ENCODE measurements at places on chromosomes 4 and X.

- no peak for DNase-seq
Measured at GRCh38 chr4:61442936-61443335, 242.8 kb downstream of the ADGRL3 start.

DNA sequence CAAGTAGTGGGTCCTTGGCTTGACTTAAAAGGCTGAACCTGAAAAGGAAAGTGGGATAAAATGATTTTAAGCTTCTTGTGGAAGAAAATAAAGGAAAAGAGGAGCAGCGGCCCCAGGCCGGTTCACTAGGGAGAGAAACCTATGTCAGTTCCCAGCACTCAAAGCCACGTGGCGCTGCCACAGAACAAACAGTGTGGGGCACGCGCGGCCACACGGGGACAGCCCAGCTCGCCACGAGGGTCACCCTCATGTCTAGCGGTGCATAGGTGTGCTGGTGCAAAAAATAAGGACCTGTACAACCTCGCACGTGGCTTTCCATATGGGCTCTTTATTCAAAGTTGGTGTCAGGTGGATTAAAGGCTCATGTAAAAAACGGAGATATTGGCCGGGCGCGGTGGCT, 17.1 kb downstream of the MSANTD1 start:
- no peak for DNase-seq

GRCh38 chrX:140355922-140356321, 148.9 kb downstream of the SOX3 start:
- no peak for DNase-seq

- DNase-seq, result no peak
Measured at GRCh38 chr4:18110099-18110498, 88.5 kb upstream of the LCORL start.

DNA sequence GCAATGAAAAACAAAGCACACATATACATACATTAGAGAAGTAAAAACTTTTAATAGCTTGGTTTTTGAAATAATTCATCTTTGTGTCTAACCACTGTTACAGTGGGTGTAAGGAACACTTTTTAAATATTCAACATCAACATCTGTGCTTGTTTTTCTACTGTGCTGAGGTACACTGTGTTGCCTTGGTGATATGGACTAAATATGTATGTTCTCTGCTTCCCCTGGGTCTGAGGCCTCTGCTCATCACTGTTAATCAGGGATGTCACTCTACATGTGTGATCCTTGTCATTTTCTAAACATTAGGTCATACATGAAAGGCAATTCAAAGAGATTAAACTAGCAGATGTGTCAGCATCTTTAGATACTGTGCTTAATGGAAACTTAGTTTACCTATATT, 10.9 kb downstream of the MCTS1 start:
- no peak for DNase-seq

GRCh38 chr4:89254847-89255246, 52.8 kb downstream of the GPRIN3 start:
- peak; percentile 29 for DNase-seq

GRCh38 chr4:45121426-45121975, 395.1 kb upstream of the GNPDA2 start:
- DNase-seq, result no peak

- DNase-seq, result no peak
Measured at GRCh38 chr4:73918058-73918457, 48.9 kb downstream of the CXCL1 start.

- peak; percentile 27 for DNase-seq
Measured at GRCh38 chr4:52588097-52588496, 71.0 kb downstream of the USP46 start.

DNA sequence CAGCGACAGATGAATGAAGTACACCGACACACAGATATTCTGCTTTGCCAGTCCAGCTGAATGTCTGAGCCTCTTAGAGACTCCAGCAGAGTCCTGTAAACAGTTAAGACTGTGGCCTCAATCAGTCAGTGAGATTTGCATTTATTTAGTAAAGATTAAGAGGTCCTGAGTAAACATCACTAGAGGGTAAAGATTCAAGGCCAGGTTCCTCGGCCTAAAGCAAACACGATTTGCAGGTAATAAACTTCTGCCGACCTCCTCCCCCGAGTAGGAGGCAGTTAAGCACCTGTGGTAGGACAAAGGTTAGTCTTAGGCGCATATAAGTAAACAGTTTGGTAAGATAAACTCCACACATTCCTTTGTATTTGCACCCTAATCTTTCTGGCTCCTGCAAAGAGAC, 99.6 kb downstream of the CFAP47 start:
- no peak for DNase-seq

GRCh38 chr4:42483426-42484379, 86.4 kb downstream of the SHISA3 start:
- no peak for DNase-seq

DNA sequence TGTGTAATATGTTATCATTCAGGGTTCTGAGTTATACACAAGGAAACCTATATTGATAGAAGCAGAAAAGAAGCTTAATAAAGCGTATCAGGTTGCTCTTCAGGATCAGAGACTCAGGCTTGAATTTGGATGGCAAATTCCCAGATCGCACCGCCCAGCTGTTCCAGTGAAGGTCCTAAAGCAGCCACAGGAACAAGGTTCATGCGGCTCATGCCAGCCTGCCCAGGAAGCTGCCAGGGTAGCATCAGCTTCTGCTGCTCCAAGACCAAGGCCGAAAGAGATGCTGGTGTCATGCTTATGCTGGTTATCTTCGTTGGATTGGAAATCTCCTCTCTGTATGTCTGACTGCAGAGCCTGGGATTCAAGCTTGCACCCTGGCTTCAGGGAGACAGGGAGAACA, 127.7 kb downstream of the MANBA start:
- no peak for DNase-seq

GRCh38 chrX:125604448-125604847, 284.8 kb downstream of the TEX13C start:
- no peak for DNase-seq

- no peak for DNase-seq
Measured at GRCh38 chr4:125104616-125105015, 210.1 kb upstream of the FAT4 start.

DNA sequence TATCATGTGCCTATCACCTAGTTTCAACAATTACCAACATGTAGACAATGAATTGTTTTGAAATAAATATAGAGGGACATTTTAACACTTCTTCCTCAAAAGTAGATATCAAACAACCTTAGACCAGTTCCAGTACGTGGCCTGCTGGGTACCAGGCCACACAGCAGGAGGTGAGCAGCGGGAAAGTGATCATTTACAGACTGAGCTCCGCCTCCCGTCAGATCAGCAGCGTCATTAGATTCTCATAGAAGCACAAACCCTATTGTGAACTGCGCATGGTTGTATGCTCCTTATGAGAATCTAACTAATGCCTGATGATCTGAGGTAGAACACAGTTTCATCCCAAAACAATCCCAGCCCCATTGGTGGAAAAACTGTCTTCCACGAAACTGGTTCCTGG, 6.5 kb downstream of the BBS7 start:
- no peak for DNase-seq
